ENCODE measurements at places on chromosomes 11 and 22.

- DNase-seq, result no peak
Measured at GRCh38 chr11:33532720-33533385, 167.8 kb downstream of the C11orf91 start.

DNA sequence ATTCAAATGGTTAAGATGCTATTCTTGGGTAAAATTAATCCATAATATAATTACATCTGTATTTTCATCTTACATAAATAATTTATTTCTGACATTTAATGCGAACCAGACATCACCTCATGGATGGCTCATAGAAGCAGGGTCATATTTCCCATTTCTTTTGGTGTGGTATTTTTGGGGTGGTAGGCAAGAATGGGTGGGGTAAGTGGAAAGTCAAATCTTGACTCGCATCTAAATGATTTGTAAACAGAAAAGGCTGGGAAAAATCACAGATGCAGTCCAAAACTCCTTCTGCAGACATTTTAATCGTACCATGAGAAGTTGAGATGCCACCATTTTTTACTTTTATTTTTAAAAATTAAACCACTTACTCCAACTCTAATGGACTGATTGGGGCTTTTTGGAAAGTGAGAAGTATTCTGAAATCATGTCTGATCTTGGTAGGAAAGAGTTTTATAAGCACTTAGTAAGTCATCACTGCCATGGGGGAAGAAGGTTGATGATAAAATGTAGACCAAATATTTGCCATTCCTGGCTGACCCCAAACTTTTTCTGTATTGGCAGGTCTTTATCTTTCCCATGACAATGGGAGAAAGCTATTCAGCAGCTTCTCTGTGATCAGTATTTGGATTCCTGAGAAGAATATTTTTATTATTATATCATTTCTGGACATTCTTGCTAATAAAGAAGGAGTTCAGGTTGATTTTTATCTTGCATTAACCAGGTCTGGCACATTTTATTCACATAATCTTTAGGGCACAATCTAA, 47.2 kb upstream of the BLID start:
- DNase-seq, result no peak

GRCh38 chr22:20760084-20760483, 13.8 kb upstream of the SERPIND1 start:
- DNase-seq, result no peak

- no peak for DNase-seq
Measured at GRCh38 chr11:122897606-122898210, 15.1 kb downstream of the JHY start.

DNA sequence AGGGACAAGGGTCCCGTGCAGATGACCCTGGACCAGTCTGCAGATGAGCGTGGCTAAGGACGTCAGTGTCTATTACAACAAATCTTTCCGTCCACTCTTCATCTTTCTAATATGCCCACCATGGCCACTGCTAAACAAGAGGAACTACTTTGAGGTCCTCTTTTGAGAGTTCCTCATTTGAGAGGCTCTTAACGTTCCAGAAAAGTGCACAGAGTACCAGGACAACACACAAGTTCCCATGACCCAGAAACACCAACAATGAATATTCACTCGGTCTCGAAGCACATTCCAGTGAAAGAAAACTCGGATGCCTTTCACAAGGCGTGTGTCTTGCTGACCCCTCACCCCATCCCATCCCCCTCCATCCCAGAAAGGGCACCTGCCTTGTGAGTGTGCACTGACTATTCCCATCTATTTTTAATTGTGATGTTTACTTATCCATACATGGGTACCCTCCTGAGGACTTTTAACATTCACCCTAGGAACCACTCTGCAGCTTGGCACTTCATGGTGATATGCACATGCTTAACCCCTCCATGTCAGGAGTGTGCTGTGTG, 157.0 kb downstream of the SHANK2 start:
- no peak for DNase-seq

Measured in activated naive CD8-positive, alpha-beta T cell treated with anti-CD3 and anti-CD28 coated beads for 36 hours (primary cell).